Suppressor macrophage treated with lipopolysaccharide for 4 hours (primary cell): ENCODE measurements at places on chromosomes 7 and 10.

DNA sequence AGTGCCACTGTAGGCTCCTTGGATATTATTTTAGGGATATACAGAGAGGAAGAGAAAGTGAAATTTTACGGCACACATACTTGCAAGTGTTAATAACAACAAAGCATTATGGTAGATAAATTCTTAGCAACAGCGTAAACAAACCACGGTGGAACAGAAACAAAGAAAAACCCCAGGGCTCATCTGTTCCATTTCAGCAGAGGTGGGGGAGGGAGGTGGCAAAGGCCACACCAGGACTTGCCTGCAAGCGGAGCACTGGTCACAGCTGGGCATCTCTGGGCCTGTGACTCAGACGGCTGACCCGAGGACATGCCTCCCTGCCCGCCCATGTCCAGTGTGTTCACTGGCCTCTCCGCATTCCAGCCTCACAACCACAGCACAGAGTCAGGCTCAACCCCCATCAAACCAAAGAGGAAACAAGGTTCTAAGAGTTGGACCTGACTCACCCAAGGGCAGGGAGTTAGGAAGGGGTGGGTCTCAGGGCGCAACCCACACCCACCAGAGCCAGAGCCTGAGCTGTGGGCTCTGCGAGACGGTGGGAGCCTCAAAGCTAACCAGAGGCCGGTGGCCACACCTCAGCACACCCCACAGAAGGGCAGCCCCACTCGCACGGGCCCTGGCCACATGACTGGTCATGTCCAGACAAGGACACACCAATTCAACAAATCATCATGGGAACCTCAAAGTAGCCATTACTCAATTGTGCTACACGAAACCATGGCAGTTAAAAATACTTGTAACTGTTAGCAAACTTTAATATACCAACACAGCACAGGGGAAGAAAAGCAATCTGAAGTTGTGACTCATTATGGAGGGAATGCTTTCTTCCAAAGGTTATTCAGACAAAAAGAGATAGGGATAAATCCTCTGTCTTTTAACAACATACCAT lies 10.7 kb downstream of the ESYT2 start:
- DNase-seq: peak; percentile 95

- DNase-seq: no peak
Observed at GRCh38 chr10:75755528-75755927, 324.1 kb downstream of the LRMDA start.

GRCh38 chr10:6280291-6280690 lies 77.6 kb downstream of the PFKFB3 start:
- DNase-seq: no peak

DNA sequence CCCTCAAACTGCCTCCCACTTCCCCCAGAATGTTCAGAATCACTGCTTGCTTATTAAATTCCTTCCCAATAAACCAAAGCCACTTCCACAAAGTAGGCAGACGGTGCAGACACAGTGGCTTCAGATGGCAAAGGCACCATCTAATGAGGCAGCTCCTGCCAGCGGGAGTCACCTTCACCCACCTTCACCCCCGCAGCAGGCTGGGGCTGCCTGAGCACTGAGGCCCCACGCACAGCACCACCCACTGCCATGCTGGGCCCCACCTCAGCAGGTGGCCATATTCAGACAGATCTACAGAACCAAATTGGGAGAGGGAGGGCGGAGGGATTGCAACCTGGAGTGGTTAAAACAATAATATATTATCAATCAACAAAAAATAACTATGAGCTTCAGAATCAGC lies 118.5 kb downstream of the GRID1 start:
- DNase-seq: no peak

DNA sequence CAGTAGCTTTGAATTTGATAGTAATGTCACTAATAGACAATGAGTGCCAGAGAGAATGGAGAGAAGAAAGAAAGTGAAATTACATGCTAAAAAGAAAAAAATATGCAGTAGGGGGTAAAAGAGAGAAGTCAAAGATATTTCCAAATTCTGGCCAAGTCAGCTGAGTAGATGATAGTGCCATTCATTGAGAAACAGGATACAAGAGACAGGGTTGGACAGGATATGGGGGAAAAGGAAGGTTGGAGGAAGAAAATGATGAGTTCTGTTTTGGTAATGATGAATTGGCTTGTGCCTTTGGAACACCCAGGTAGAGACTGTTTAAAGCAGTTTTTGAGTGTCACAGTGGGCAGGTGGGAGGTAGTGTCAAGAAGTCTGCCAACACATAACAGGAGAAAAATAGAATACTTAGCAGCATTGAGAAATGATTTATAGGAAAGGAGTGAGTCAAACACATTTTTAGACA lies 78.3 kb downstream of the LRRC17 start:
- DNase-seq: peak; percentile 69

- DNase-seq: peak; percentile 47
Observed at GRCh38 chr10:77261146-77261545, 376.5 kb downstream of the KCNMA1 start.

DNA sequence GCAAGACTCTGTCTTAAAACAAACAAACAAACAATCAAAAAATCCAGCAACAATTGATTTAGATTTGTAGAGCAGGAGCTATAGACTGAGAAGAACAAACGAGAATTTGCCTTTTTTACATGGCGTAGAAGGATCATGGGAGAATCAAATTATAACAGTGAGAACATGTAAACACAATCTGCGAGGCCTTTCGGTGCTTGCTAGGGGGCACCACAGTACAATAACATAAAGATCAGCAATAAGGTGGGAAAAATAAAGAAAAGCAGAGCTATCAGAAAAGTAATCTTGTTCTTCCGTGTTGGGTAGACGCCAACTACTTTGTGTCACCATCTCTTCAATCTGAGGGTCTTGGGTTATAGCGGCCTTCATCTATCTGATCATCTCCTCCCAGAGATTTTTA lies 82.2 kb downstream of the NOD1 start:
- no peak for DNase-seq

- DNase-seq: peak; percentile 50
Observed at GRCh38 chr7:25389489-25390106, 161.3 kb upstream of the NPVF start.

DNA sequence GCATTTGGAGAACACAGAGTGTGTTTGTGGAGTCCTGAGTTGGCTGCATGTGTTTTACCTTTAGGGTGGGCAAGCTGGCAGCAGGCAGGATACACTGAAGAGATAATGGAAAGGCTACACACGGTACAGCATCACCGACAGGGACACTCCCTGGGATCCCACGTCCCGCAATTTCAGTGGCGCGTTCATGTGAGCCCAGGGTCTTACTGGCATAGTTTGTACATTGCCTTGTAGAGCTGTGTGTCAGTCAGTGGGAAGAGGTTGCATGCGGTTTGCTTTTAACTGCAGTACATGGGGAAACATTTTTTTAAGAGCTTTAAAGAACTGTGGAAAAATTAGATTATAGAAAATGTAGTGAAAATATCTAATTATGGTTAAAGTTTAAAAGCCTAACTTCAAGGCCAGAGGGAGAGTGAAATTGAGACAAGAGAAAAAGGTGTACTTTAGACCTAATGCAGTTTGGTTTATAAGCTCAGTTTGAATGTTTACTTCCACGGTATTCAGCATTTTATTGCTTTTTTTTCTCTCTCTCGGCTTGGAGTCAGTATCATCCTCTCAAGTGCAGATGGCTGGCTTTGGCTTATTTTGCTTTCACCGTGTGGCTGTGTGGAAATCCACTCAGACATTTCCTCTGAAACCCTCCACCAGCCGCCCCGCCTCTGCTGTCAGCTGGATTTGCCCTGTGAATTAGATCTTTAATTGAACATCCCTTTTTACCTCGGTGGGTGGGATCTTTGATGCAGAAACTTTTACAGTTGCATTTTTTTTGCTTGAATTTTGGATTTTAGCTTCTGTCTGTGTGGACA lies 364.2 kb upstream of the COBL start:
- DNase-seq: no peak

DNA sequence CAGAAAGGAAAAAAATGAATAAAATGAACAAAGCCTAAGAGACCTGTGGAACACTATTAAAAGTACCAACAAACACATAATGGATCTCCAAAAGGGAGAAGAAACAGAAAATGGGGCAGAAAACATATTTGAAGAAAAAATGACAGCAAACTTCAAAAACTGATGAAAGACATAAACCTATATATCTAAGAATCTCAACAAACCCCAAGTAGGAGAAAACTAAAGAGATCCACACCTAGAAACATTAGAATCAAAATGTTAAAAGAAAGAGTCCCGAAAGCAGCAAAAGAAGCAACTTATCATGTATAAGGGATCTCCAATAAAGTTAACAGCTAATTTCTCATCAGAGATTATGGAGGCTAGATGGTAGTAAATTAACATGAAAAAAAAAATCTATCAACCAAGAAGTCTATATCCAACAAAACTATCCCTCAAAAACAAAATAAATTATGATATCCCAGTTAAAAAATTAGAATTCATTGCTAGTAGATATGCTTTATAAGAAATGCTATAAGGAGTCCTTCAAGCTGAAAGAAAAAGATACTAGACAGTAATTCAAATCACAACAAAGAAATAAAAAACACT lies 68.0 kb downstream of the DNAJC1 start:
- no peak for DNase-seq

- peak; percentile 50 for DNase-seq
Observed at GRCh38 chr10:132395704-132396493, 1.1 kb upstream of the PWWP2B start.

DNA sequence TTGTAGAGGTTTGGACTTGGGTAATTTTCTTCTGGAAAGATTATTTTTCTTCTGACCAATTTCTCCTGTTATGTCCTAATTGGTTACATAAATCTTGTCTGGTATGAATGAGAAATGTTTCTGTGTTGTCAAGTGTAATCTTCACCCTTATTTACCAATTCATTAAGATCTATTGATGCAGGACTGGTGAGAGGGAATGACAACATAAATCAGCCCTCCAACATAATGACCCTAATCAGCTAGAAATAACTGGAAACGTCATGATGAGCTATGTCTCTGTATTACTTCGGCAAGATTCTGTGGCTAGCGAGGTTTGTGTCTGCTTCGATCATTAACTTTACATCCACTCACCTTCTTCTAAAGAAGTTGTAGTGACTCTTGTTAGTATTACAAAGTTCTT lies 3.5 kb downstream of the FOXP2 start:
- DNase-seq: no peak

DNA sequence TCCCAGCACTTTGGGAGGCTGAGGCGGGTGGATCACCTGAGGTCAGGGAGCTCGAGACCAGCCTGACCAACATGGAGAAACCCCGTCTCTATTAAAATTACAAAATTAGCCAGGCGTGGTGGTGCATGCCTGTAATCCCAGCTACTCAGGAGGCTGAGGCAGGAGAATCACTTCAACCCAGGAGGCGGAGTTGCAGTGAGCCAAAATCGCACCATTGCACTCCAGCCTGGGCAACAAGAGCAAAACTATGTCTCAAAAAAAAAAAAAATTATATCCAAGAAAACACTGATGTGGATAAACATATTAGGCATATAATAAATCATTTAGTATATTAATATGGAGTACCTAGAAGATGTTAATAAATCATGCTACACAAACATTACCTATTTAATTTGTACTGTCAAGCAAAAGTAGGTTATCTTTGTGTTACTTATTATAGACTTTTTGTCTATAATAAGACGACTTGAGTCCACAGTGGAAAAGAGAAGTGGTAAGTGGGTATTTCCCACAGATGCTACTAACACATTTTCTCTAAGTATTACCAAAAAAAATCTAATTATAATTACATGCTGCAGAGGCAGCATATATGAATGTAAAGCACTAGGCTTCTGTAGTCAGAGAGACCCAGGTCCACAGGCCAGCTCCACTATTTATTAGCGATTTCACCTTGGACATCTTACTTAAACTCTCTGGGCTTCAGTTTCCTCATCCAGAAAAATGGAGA lies 34.5 kb downstream of the DNMBP start:
- DNase-seq: peak; percentile 19

DNA sequence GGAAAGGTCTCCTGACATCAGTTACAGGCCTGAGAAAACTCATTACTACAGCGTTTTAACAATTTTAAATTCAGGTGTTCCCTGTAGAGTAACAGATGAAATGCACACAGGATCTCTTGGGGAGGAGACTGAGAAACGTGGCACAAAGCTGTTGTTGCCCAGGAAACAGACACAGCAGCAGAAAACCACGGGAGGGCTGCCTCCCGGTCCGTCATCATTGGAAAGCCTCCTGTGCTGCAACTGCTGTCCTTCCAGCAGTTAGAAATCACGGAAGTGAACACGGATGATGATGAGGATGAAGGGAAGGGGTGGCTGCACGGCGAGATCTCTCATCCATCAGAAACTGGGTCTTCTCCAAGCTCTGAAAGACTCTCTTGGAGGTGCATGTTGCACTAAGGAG lies 94.6 kb upstream of the RNF32 start:
- no peak for DNase-seq

- DNase-seq: no peak
Observed at GRCh38 chr10:4883079-4883739, 57.2 kb downstream of the AKR1E2 start.

DNA sequence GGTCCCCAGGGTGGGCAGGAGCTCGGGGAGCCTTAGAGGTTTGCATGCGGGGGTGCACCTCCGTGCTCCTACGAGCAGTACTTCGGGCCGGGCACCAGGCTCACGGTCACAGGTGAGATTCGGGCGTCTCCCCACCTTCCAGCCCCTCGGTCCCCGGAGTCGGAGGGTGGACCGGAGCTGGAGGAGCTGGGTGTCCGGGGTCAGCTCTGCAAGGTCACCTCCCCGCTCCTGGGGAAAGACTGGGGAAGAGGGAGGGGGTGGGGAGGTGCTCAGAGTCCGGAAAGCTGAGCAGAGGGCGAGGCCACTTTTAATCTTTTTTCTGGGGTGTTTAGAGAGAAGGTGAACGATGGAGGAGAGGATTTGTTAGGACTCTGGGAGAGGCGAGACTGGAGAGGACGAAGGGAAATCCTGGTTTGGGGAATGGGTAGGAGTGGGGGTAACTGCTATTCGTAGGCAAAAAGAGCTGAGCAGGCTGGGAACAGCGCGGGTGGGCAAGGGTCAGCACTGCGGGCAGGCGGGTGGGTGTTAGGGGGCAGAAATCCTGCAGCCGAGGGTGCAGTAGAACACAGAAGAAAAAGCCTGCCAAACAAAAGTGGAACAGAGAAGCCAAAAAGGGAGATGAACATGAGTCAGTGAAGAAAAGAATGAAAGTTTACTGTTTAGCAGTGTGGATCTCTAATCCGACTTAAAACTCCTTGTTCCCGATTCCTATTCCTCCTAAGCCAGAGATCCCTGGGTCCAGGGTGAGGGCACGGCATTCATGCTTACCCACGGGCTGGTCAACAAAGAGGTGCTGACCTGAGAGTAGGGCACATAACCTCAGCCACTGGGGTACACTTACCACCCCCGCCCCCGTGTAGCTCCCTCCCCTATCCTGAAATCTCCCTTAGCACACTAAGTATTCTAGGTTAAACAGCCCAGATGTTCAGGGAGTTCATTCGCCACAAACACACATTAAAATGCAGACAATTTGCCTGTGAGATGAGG lies 26.9 kb downstream of the PRSS2 start:
- DNase-seq: peak; percentile 10

DNA sequence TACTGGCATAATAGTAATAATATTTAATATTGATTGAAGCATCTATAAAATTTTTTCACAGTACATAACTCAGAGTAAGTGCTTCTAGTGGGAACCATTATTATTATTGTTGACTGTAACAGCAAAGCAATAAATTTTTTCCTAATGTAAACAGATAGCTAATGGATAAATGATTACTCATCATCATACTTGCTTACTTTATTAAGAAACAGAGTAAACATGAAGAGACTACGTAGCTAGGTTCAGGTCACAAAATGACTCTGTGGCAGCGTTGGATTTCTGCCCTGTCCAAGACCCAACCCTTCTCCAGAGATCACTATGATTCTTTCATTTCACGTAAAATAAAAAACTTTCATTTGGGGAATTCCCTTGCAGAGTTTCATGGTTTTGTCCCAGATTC lies 8.3 kb upstream of the ABCB5 start:
- DNase-seq: no peak
